ENCODE measurements at places on chromosomes 12 and 14.

DNA sequence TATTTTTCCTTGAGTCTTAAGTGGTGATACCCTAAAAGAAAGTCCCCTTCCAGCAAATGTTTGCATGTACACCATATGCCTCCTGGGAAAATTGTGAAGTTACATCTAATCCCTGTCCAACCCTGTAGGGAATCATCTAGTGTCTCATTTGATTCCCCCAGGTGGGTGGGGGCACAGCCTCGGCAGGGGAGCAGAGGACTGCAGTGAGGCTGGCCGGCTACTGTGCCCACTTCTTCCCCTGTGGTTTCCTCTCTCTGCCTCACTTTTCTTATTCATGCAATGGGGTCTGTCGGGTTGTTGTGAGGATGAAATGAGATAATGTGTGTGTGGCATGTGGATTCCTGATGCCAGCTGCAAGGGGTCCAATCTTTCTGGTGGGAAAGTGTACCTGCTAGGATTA is 6.0 kb downstream of the PAPLN start:
- no peak for DNase-seq

DNA sequence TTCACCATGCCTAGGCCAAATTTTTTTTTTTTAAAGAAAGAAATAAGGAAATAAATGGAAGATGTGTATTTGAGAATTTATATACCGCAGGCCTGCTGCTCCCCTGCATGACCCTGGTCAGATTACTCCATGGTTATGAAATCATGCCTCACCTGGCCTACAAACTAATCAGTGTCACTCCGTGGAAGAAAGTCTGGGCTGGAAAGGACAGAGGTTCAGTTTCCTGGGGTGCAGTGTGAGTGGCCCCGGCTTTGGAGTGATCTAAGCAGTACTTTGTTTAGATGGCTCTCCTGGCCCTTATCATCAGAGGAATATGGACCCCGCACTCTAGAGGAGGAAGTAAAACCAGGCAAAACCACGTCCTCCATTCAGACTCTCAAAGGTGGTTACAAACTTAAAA is 9.6 kb downstream of the APOBEC1 start:
- DNase-seq: no peak

GRCh38 chr12:116138364-116138763 is 139.1 kb downstream of the MED13L start:
- no peak for DNase-seq

DNA sequence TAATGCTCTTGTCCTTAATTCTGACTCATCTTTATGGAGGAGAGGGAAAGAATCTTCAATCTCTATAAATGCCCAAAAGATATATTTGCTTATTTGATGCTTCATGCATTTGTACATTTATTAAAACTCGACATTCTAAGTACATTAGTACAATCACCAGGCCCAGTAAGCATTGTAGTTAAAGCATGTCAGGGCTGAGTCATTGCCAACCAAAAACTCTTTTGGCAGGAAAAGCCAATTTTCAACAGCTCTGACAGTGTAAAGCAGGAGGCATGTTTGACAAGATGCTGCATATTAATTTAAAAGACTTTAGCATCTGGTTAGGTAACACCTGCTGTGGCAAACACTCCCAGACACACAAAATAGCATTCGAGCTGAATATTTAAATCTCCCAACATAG is 290.9 kb downstream of the PPFIA2 start:
- peak; percentile 45 for DNase-seq

GRCh38 chr12:64946132-64946829 is 121.8 kb downstream of the TBC1D30 start:
- peak; percentile 38 for DNase-seq

- no peak for DNase-seq
Measured at GRCh38 chr14:69822456-69822855, 25.4 kb upstream of the SLC10A1 start.

DNA sequence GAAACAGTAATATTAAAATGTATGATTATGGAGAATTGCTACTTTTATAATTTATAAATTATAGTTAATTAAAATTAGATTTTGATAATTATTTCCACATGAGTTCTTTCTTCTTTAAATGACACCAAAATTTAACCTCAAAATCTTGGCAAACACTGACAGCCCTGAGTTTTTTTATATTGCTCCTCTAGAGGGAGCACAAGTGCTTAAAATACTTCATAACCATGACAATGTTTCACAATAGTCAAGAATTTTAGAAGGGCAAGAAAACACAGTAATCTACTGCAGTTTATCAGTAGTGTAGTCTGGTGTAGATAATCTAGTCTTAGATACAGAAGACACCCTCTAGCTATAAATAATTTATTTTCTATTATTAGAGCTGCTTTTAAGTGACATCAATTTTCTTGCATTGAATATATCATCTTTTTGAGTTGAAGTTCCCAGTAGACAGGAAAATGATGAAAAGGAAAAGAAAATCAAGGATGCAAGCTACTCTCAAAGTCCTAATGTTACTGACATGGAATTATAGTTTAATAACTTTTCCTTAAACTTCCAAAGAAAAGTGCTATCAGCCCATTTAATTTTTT is 14.3 kb upstream of the PTGER2 start:
- DNase-seq: peak; percentile 66

GRCh38 chr14:93879362-93879983 is 47.7 kb upstream of the FAM181A start:
- DNase-seq: no peak

- no peak for DNase-seq
Measured at GRCh38 chr14:59633486-59633885, 56.9 kb upstream of the CCDC175 start.

DNA sequence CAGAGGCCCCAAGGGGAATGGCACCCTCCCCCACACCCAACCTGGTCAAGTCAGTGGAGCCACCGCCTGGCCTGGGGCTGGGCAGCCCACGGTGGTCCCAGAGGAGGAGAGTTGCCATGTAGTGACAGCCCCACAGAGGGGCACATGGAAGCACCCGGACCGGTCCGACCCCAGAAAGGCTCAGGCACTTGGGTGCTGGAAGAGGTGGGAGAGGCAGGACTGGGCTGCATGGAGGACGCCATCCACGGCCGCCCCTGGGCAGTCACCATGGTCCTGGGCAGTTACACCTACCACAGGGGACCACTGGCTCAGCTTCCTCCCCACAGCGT is 37.9 kb upstream of the TMEM179 start:
- DNase-seq: no peak

- no peak for DNase-seq
Measured at GRCh38 chr12:68331500-68331868, 678 bp downstream of the MDM1 start.

DNA sequence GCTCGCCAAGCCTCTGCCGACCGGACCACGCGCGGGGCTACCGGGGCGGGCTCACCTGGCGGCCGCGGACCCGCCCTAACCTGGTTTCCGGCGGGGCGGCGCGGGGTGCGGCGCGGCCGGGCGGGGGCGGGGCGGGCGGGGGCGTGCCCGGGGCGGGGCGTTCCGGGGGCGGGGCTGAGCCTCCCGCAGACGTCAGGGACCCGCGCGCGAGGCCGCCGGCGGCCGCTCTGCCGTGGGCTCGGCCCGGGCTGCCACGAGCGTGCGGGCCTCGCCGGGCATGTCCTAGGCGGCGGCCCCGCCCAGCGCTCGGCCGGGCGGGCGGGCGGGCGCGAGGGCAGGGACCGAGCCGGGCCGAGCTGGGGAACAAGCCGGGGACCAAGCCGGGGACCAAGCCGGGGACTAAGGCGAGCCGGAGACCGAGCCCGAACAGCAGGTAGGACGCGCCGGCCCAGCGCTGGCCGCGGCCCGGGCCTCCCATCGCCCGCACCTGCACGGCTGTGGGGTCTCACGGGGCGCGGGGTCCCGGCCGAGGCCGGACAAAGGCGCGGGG is at the start of gene CEP170B:
CEP170B (plus strand) TSS at position 188 of the 550 bp plus-strand sequence. CDS start 3,183 bp downstream, outside the sequence.
- DNase-seq: peak; percentile 40

DNA sequence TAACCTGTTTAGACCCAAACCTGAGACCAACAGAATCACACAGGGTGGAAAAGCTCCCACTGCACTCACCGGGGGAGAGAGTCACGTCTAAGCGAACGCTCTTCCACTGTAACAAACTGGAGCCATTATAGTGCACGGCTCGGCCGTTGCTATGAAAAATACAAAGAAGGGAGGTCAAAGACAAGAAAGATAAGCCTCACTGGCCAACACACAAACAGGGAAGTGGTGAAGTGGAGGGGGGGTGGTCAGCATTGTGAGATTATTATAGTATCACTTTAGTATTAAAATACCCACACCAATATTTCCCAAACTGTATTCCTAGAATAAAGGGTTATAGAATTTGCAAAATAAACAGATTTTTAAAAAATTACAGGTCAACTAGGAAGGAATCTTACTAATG is 90.9 kb downstream of the TRAFD1 start:
- no peak for DNase-seq

DNA sequence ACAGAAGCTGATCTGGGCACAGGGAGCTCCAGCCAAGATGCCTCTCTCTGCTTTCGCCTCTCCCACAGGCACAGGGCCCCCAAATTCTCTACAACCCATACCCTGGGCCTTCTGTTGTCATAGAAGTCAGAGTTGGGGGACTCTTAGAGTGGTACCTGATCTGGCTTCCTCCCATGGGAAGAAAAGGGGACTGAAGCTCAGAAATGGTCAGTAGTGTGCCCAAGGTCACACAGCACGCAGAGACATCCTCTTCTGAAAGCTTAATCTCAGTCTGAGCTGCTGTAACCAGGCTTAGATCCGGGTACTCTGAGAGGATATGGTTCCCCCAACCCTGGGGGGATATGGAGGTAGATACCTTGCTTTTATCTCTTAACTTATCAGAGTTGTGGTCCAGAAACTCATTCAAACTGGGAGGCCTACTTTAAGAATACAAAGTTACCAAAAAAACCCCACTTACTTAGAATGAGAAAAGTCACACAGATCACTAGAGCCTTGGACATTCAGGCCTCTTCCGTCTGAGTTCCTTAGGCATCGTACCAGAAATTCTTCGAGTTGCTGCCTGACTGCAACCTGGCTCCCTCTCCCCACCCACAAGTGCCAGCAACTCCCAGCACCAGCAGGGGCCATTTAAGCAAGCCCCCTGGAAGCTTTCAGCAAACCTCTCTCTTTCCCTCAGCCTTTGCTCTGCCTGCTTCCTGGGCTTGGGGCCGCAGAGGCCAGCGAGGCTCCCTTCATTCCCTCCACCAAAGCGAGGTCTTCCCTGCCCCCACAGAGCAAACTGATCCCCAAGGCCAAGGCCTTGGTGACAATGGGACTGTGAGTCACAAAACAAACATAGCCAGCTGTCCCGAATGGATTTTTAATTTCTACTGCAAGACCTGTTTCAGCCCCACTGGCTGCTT is 13.9 kb downstream of the KRT7 start:
- no peak for DNase-seq

DNA sequence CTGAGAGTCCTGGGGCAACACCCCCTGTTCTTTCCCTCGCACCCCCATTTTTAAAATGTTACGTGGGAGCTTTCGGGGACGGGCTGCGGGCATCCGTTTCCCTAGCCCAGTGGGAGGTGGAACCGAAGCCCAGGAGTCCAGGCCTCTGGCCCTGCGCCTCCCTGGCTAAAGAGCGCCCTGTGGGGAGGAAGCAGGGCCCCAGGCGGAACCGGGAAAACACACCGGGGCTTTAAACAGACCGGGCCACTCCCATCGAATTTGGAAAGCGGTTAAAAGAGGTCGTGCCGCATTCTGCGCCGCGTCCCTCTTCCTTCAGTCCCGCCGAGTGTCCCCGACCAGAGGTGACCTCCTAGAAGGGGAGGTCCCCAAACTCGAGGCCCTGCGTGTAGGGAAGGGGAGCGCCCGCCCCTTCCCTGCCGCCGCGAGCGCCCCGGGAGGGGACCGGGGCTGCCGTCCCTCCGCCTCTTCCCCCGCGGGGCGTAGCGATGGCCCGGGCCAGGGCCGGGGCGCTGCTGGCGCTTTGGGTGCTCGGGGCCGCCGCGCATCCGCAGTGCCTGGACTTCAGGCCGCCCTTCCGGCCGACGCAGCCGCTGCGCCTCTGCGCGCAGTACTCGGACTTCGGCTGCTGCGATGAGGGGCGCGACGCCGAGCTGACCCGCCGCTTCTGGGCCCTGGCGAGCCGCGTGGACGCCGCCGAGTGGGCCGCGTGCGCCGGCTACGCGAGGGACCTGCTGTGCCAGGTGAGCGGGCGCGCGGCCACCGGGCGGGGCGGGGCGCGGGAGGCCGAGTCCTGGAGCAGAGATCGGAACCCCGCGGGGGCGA is at the start of gene HHIPL1:
HHIPL1 (plus strand) TSS at position 407 of the 822 bp plus-strand sequence; CDS start at position 486, 79 bp downstream.
- DNase-seq: peak; percentile 43

DNA sequence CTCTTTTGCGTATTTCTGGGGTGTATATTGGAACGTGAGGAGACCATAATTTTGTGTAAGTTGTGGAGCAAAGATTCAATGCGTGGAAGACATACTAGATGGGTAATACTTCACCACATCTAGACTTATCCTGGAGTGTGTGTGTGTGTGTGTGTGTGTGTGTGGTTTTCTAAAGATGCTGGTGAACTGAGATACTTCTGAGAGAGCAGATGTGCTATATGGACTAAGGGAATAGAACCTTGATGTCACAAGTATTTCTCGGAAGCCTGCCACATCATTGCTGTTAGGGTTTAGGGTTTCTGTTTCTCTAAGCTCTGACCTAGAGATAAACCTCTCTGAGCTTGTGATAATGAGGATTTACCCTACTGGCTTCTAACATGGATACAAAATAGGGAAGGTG is 138.8 kb downstream of the DACT1 start:
- no peak for DNase-seq

- DNase-seq: peak; percentile 95
Measured at GRCh38 chr12:49868952-49869815, 26.3 kb upstream of the BCDIN3D start.

DNA sequence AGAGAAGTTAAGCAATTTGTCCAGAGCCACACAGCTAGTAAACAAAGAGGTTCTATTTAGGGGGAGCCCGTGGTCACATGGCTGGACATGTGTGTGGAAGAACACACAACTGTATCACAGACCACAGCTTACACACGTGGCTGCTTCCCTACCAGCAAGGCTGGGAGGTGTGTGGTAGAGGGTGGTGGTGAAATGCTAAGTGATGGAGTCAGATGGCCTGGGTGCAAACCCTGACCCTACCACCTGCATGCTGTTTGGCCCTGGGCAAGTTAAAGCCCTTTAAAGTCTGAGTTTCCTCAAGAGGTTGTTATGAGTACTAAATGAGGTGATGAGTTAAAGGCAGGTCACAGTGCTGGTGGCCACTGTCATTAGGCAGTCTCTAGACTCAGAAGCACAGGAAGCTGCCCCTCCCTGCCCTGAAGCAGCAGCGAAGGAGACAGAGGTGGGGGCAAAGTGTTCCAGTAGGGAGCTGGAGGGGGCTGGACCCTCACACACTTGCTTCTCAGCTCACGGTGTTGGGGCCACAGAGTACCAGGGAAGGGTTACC is 64.2 kb downstream of the ERH start:
- DNase-seq: no peak

DNA sequence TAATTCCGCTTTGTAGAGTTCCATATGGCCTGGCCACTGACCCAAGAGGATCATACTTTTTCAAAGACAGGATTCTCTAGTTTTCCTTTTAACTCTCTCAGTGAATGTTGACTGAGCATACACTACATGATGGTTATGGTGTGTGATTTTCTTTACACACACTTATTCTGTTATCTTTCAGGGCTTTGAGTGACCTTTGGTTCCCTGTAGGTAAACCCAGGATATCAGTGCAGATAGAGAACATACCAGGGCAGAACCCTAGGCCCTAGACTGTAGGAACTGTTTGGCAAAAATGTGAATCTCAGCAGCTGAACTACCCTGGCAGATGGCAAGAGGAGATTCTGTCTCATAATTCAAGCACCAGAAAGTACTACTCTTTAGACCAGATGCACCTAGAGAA is 159.6 kb downstream of the KCNA5 start:
- no peak for DNase-seq

All from iris pigment epithelial cell (primary cell).